OCI-LY7 (cell line): ENCODE measurements at places on chromosomes 5 and 9. TPM values are rescaled to one million over a fixed set of nuclear protein-coding genes. Genes with fewer than 3 reads are reported as not detected.
A peak's percentile ranks its signal among the peaks of the same experiment; 100 is the strongest.

MCTP1 gene
- total RNA-seq: not detected in 2 replicates

CTSV gene
- 0.25 and 0.31 TPM in 2 replicates for total RNA-seq

F2RL1 gene
- total RNA-seq: not detected in 2 replicates

DNA sequence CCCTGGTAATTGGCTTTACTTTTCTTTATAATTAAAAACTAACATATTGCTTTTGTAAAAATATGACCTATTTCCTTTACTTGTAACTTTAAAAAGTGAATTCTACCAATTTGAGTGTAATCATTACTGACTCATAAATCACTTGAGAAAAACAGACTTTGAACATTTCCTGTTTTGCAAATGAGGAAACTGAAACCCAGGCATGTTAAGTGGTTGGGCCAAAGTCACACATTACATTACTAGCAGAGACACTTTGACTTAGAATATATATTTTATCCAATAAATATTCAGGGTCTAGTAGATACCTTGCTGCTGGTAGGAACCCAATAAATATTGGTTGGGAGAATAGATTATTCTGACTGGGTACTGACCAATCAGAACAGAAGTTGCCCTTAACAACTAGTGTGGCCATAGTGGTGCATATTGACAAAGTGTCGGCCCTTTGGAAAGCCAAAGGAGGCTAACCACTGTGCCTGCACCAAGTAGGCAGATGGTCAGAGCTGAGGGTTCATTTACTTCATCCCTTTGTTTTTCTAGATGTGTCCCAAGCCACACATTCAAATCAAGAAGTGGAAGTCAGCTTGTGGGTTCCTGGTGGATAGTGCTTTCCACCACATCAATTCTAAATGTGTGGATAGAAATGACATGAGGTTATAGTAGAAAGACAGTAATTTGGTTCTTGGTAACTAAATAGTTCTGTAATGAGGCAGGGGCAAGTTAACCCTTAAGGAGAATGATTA is 365.1 kb upstream of the RIOK2 start:
- no peak for DNase-seq

GRCh38 chr9:81886665-81887064 is 41.6 kb upstream of the SPATA31D4 start:
- DNase-seq: no peak

FYB1 gene
- total RNA-seq: not detected in 2 replicates

HARS1 gene
- 61.4 and 61.6 TPM in 2 replicates for total RNA-seq

- DNase-seq: no peak
Measured at GRCh38 chr5:164119806-164120447, 614.5 kb downstream of the MAT2B start.

DNA sequence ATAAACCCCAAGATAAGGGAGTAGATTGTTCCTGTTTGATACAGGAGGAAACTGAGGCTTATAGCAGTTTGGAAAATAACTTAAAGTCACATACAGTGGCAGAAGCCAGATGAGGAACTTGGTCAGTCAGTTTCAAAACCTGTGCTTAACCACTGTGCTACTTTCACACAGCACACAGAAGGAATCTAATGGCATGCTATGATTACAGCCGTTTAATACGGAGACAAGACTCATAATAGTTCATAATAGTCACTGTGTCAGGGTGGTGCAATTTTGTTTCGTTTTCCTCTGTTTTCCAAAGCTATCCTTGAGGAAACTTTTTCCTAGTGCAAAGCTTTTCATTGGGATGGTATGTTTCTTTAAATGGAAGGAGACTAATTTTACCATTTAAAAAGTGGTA is 112.3 kb downstream of the GCNT1 start:
- peak; percentile 62 for DNase-seq

SCGB3A1 gene
- total RNA-seq: not detected in 2 replicates

DBH gene
- not detected in 2 replicates for total RNA-seq

PCDHB14 gene
- not detected in 2 replicates for total RNA-seq

GRCh38 chr5:154444556-154445421 is 1.0 kb upstream of the SAP30L start:
- DNase-seq: peak; percentile 28

GRIN1 gene
- 0.15 and 0.55 TPM in 2 replicates for total RNA-seq

DNA sequence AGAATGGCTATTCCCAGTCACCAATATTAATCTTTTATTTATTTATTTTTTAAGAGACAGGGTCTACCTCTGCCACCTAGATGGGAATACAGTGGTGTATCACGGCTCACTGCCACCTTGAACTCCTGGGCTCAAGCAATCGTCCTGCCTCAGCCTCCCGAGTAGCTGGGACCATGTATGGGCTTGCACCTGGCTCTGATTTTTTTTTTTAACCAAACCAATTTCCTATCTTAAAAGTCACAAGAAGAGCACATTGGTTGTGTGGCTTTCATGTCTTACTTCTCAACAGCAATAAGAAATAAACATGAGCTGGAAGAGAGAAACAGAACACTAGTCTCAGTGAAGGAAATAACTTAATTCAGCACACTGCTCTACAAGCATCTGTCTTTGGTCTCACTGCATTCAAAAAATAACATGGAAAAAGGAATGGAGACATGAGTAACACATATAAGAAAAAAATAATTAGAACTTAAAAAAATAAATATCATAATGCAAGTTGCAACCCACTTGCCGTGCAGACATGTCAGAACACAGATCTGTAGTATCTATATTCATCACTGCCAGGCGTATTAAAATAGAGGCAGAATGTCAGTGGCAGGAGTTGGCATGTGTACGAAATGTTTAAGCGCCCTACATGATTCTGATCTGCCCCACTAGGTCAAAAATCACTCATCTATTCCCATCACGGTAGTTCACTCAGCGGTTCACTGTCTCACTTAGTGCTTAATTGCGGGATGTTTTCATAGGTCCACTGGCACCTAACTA is 66.4 kb downstream of the EFNA5 start:
- no peak for DNase-seq

- DNase-seq: peak; percentile 44
Measured at GRCh38 chr5:115586525-115587146, 15.6 kb downstream of the TICAM2 start.

DNA sequence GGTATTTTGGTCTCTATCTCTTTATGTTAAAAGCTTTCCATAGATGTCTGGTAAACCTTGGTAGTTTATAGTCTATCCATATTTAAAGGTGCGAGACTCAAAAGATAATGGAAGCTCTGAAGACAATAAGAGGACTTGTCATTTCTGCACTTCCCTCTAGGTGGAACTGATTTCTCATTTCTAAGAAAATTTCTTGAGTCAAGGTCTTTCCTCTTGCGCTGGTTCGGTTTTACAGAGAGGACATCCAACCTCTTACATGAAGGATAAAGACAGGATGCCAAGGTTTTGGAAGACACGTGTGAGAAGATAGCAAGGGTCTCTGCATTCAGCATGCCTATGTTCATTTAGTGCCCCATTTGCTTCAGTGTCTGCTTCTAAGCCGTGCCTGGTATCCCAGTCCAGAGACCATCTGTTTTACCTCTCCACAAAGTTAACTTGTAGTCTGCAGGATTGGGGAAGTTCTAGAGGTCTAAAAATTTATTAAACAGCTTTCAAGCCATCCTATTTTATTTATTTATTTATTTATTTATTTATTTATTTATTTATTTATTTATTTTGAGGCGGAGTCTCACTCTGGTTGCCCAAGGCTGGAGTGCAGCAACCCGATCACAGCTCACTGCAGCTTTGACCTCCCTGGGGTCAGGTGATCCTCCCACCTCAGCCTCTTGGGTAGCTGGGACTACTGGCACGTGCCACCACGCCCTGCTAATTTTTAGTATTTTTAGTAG is 41.6 kb downstream of the KIAA1191 start:
- DNase-seq: peak; percentile 5

DNA sequence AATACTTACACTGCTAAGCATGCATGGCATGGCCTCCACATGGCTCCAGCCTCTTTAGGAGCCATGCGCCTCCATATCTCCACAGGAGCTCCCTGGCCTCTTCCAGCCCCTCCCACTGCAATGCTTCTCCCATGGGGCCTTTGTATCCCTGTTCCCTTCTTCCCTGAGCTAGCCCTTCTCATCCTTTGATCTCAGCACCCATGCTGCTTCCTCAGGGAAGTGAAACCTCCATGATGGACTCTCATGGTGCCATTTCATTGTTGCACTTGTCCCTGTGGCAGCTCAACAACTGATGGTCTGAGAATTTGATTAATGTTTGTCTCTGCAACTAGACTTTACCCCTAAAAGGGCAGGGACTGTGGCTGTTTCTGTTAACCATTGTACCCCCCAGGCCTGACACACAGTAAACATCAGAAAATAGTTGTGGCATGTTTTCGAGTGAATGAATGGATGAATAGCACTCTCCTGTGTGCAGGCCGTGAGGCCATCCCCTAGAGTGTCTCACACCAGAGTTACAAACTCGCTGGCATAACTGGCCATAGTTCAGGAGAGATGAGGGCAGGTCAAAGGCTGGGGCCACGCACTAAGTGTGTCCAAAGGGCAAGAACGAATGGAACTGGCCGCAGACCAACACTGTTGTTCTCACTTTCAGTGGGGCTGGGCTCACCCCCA is 6.6 kb downstream of the IDNK start:
- DNase-seq: no peak

GRCh38 chr5:67221487-67222242 is 25.1 kb upstream of the CD180 start:
- DNase-seq: no peak

NEUROG1 gene
- not detected in 2 replicates for total RNA-seq

- DNase-seq: no peak
Measured at GRCh38 chr5:159811712-159812111, 104.6 kb upstream of the ADRA1B start.

DNA sequence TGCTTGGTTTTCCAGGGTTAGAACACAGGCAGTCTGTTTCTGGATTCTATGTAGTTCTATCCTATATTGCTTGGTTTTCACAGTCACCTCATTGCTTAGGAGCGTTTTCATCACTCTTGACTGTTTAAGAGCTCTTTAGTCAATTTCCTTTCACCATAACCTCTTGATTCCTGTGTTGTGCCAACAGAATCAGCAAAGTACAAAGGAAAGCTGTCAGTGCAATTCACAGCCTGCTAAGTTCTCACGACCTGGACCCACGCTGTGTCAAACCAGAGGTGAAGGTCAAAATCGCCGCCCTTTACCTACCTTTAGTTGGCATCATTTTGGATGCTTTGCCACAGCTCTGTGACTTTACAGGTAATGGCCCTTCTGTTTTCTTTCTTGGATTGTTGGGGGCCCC is 199.9 kb downstream of the DOCK8 start:
- no peak for DNase-seq

DNA sequence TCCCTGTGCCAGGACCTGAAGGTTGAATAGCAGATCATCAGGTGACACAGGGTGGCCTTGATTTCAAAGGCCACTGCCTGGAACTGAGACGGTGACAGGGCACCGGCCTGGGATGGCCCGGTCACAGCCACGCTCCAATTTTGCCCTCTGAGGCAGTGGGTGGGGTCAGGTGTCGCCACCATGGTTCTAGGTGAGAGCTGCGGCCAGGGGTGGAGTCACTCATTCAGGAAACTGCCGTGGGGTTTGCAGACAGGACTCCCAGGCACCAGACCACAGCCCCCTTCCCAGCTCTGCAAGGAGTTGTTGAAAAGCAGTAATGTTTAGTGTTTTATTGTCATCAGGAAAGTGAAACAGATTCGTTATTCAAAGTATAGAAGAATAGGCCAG is 17.3 kb upstream of the RNU6ATAC start:
- no peak for DNase-seq

SLC6A3 gene
- not detected in 2 replicates for total RNA-seq

DNA sequence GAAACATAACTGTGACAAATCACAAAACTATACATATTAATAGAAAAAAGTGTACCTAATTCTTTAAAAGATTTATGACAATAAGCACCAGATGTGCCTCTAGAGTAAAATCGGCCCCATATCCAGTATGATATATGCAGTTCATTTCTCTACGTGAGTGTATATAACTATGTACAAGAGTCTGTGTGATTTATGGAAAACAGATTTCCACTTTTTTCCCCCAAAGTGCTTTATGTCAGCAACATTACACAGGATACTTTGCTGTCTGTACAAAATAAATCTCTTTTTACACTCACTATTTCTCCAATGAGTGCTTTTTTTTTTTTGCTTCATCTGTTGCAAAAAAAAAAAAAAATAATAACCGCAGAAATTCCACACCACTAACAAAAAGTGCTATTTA is 298.8 kb upstream of the RFX3 start:
- no peak for DNase-seq

DNA sequence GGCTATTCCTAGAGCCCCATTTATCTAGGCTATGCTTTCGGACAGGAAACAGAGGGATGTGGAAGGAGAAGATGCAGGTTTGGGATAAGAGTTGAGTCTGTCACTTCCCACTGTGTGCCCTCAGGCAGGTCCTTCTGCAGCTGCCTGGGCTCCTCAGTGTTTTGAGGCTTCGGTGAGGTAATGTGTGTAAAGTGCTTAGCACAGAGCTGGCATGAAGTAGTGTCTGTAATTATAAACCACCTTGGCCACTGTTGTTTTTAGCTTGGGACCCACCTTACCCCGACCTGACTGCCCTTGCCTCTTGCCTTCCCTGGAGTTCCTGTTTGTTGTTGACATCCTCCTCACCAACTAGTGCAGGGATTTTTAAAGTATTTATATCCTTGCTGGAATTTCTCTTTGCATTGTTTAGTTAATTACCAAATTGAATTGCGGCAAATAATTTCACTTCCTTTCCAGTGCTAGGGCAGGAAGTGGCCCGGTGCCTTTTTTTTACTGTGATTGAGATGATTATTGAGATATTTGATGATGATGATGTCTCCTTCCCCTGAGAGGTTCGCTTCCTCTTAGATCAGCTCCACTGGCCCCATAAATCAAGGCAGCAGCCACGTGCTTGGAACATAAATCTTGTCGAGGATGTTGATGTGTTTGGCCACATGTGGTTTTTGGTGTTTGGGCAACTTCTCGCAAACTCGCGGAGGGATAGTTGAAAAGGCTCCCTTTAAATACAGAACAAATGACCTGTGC is 38.3 kb upstream of the DAB2IP start:
- DNase-seq: peak; percentile 31

PCDHGB7 gene
- total RNA-seq: 4.5 and 5.4 TPM in 2 replicates

DNA sequence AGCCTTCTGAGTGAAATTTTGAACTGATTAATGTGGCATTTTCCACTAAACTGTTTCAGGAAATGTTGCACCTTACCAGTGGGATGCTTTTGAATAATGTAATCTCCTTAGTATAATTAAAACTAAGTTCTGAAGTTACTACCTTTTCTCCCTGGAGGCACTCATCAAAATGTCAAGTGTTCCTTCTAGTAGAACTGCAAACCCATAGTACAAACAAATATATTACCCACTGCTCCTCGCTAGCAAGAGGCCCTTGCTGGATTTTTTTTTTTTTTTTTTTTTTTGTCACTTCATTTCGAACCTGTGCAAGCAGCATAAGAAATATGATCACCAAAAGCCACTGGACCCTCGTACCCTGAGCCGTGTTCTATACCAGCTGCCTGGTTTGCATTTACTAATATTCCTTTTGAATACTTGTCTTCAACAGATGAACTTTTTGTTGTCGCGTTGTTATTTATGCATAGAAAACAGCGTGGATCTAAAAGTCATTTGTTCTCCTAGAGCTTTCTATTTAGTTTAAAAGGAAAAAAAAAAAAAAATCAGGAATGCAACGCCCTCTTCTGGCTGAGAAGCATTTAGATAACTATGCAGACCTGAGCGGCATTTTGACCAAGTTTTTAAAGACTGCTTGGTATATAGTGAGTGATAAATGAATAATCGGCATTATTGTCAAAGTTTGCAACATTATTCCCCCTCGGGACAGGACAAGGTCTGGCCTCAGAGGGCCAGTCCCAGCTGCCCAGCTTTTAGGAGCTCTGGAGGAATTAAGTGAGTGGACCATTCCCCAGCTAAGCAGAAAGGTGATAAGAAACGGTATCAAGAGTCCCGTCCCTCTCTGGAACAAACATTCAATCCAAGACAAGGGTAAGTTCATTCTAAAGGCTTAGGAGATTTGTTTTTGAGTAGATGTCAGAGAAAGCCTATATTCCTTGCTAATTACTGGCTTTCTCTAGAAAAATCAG is 162.5 kb upstream of the KIF2A start:
- DNase-seq: peak; percentile 6

- DNase-seq: no peak
Measured at GRCh38 chr5:125654392-125654791, 768.8 kb upstream of the GRAMD2B start.
